NCI-H82 (cell line): ENCODE measurements at places on chromosomes 12 and 14.

DNA sequence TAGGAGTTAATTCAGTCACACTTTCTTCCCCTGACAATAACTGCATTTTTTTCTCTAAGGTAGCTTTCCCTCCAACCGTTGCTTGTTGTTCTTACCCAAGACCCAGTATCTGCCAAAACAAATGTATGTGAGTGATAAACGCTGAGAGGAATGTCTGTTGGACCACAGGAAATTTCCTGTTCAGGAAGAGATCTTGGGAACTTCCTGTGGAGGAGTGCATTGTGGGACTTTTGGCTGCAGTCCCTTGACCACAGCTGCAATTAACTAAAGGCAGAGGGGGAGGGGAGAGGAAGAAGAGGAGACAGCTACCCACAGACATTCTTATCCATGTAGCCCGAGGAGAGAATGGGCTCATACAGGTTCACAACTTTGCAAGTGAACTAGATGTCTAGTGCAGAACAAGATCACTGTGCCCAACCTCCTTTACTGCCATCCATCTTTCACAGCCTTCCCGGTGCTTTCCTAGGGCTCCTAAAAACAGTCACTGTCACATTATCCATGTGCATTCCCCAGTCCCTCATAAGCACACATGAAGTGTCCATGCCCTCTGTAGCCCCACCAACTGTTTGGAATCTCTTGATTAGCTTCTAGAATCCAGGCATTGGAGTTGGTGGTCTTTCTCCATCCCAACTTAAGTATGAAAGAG, 149.5 kb downstream of the ETV6 start:
- DNase-seq = no peak

GRCh38 chr14:61034416-61035120, 53.5 kb downstream of the SLC38A6 start:
- DNase-seq = no peak

GRCh38 chr14:68695326-68695768, 97.5 kb downstream of the ZFP36L1 start:
- DNase-seq = no peak

DNA sequence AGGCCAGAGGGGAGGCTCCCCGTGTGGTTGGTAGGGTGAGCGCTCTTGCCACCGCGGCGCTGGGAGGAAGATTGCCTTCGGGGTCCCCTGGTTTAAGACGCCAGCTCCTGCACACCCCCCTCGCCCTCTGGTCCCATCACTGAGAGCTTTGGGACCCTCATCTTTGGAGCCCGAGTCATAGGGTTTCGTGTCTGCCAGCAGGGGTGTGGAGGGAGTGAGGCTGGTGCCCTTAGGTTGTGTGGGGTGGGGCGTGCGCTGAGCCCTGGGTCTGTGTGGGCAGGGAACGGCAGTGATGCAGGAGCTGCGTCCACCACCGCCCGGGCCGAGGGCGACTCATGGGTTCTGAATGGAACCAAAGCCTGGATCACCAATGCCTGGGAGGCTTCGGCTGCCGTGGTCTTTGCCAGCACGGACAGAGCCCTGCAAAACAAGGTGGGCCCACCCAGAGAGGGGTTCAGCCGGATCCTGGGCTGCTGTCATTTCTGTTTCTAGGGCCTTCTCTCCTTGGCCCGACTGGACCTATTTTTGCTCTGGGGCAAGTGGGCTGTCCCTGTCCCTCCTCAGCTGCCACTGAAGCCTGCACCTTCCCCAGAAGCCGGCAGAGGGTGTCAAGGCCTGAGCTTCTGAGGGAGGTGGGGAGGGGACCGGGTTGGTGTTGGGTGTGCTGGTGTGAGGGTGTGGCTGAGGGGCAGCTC, 12.1 kb downstream of the ACADS start:
- peak; percentile 61 for DNase-seq

DNA sequence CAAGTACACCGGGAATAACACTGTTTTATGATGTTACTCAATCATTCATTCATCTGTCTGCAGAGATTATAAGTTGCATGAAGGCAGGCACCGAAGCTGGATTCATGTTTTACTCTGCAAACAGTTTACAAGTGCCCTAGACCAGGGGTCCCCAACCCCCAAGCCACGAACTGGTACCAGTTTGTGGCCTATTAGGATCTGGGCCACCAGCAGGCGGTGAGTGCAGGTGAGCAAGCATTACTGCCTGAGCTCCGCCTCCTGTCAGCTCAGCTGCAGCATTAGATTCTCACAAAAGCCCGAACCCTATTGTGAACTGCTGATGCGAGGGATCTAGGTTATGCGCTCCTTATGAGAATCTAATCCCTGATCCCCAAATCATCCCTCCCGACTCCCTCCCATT, 38.1 kb upstream of the PLXNC1 start:
- no peak for DNase-seq

GRCh38 chr12:69497308-69498026, 27.3 kb downstream of the FRS2 start:
- DNase-seq = no peak

DNA sequence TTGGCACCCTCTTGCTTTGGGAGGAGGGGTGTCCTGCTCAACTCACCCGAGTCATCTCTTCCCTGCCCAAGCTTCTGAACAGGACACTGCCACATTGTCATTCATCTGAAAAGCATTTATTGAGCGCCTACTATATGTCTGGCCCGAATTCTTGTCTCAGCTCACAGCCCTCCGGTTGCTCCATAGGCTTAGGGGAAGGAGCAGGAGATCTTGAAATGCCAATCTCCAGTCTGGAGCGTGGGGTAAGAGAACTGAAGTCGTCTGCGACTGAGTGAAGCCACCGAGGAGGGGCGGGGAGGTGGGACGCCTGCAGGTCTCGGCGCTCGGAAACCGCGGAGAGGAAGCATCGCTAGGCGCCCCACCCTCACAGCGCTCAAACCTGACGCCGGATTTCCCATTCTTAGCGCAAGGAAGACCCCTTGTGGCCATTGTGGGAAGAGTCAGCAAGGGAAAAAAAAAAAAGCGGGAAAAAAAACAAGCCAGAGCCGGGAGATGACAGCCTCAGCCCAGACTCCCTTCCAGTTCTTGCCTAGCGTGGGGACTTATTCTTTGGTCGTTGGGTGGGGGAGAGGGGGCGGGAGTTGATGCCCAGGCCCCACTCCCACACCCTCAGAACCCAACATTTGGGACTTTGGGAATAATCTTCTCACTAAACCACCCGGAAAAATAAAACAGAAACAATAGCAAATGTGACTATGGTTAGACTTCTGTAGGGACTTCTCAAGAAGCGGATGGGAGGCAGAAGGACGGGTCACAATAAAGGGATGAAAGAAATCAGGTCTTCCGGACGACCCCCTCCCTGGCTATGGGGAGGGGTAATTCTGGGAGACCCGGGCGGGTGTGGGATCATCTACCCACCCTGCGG, 28.2 kb upstream of the SMUG1 start:
- peak; percentile 96 for DNase-seq

DNA sequence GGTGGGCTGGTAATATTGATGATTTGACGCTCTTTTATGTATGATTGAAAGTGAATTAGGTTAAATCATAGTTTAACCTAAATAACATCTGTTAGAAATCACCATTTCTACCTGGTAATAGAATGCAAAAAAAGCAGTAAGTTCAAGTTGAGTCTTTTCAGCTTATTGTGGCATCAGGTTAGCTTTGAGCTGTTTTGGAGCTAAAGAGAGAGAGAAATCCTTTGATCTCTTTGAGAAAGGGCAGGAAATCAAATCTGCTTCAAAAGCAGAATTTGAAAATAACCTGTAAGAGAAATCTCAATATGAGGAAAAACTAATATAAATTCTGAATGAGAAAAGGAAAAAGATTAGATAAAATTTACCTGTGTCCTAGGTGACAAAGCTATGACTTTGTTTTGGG, 62.2 kb downstream of the CKB start:
- no peak for DNase-seq

GRCh38 chr14:38108681-38109080, 99.0 kb upstream of the SSTR1 start:
- DNase-seq = no peak

DNA sequence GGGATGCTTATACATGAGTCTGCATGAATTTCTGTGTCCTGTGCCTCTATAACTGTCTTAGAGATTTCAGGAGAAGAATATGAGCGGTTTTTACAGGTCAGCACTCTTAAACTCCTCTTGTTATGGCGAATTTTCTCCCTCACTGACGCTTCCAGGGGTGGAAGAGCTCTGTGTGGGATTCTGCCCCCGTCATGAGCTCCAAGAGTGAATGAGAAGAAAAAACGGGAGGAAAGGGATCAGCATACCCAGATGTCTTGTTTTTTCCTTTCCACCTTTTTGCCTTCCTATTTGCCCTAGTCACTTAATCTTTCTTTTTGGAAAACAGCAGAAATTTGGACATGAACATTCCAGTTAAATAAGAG, 651 bp downstream of the PFKM start:
- peak; percentile 62 for DNase-seq

- no peak for DNase-seq
These were observed 48.7 kb downstream of the SETD3 start for GRCh38 chr14:99431986-99432385.

DNA sequence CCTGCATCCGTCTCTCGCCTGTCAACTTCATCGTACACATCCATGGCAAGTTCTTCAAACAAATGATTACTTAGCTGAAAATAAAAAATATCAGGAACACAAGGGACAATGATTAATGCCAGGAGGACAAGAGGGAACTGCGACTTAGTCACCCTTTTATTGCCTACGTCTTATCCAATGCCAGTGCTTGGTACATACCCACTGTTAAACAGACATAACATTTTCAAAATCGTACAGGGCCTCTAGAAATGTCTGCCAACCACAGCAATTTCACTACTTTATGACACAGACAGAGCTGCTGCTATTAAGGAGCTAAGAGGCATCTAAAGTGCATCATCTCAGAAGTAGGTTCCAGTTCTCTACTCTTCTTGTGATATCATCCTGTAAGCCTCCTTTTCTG, 34.6 kb downstream of the GIT2 start:
- DNase-seq = no peak

DNA sequence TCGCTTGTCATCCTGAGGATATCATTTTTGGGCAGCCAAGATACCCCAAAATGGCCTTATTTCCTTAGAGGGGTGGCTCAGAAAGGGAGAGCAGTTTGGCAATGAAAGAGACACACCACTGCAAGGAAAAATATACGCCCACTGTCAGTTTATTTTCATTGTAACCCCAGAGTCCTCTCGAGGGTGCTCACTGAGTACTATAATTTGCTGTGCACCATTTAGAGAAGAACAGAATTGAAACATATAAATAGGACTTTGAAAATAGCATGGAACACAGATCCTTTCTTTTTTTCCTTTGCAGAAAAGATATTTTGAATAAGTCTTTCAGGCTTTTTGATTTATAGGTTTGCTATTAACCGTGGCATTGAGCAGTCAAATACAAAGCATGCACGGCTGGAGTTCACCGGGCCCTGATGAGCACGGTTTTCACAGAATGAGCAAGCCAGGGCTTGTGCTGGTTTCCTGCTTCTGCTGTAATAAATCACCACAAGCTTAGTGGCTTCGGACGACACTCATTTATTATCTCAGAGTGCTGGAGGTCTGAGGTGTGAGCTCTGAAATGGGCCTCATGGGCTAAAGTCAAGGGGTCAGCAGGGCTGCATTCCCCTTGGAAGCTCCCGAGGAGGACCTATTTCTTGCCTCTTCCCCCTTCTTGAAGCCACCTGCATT, 152.3 kb downstream of the ZNF664 start:
- DNase-seq = no peak

GRCh38 chr12:125113263-125113662, 48.0 kb downstream of the AACS start:
- no peak for DNase-seq

- no peak for DNase-seq
These were observed 238.9 kb upstream of the LMO3 start for GRCh38 chr12:16844875-16845274.

GRCh38 chr12:78531831-78532458, 332.6 kb upstream of the SYT1 start:
- DNase-seq = no peak

DNA sequence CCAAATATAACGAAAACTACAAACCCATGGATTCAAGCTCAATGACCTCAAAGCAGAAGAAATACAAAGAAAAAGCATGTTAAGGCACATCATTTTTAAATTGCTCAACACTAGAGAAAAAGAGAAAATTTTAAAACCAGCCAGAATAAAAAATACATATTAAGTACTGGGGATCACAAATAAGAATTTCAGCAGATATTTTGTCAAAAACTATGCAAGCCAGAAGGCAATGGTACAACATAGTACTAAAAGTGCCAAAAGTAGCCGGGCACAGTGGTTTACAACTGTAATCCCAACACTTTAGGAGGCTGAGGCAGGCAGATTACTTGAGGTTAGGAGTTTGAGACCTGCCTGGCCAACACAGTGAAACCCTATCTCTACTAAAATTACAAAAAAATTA, 10.2 kb downstream of the SGPP1 start:
- no peak for DNase-seq

DNA sequence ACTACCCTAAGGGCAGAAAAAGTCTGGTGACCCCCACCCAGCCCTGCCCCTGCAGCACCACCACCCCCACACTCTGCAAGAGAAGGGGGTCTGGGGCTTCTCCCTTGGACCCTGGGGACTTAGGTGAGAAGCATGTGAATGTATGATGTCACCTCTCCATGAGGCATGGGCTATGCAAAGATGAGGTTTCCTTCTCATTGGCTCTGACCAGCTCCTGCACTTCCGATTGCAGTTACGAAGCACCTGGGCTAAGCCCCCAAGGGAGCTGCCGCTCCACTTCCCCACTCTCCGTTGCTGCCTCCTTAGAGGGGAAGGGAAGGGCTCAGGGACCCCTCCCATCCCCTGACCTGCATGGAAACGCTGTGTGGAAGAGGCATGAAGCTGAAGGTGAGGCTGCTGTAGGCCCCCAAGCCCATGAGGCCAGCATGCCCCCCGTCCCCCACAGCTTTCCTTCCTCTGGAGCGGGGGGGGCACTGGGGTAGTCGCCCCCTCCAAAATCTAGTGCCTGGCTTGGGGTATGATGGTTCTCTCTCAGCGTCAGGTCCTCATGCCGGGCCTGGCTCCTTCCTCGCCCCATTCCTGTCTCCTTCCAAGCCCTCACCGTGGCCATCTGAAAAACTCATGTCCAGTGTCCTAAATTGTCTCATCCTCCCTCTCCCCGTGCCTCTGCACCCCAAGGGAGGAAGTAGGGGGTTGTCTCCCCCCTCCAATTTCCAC, 5.5 kb upstream of the DDX23 start:
- peak; percentile 22 for DNase-seq

DNA sequence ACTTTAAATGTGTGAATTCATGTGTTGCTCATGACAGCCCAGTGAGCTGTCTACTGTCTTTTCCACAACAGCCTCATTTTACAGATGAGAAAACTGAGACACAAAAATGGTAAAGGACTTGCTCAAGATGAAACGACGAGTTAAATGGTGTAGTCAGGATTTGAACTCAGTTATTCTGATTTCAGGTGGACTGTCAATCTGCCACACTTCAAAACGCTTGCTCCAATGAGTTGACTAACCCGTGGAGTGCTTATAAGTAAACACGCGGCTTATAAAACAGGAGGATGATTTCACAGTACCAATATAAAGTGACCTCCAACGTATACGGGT, 652 bp upstream of the POLE2 start:
- DNase-seq = no peak
